ENCODE measurements at places on chromosomes 16 and 17. TPM values are rescaled to one million over a fixed set of nuclear protein-coding genes. Genes with fewer than 3 reads are reported as not detected.

The KRT33A gene
- not detected for total RNA-seq

The FASN gene
- total RNA-seq: 62.7 TPM

The PRSS21 gene
- total RNA-seq: not detected

The ASPA gene
- total RNA-seq: 0.54 TPM

The SCN4A gene
- total RNA-seq: 0.09 TPM

The CMTM2 gene
- total RNA-seq: not detected

The KRT32 gene
- not detected for total RNA-seq

The SCARF1 gene
- 3.4 TPM for total RNA-seq

The ALOX15 gene
- 0.27 TPM for total RNA-seq

GRCh38 chr17:42282478-42283080, 5.7 kb upstream of the STAT5A start:
- DNase-seq: no peak

GRCh38 chr17:51128076-51128475, 7.4 kb upstream of the SPAG9 start:
- DNase-seq: no peak

DNA sequence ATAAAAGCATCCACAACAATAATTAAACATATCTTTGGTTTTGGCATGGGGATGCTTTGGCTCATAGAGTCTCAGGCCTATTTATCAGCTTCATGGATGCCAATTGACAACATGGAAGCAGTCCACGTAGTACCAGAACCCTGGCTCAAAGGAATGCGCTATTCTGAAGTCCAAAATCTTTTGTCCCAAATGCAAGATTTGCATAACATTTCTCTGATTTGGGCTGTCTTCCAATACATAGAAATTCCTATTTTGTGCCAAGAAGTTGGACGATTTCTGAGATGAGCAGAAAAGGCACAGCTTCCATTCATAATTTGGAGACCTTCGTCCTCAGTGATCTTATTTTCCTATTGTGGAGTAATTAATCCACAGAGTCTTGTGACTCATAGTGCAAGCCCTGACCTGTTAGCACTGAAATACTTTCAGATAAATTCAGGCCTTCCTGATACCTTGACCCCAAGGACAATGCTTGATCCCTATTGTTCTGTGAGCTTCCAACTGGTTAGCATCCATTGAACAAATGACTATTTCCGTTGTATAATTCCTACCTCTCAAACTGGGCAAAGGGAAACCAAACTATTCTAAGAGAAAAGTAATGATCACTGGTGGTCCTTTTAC, 78.4 kb upstream of the CDH11 start:
- no peak for DNase-seq

- DNase-seq: no peak
These were observed 1.4 kb downstream of the SOST start for GRCh38 chr17:43757171-43757660.

GRCh38 chr17:49821916-49822315, 26.0 kb downstream of the TAC4 start:
- DNase-seq: no peak

- DNase-seq: no peak
These were observed 3.0 kb downstream of the ST6GALNAC2 start for GRCh38 chr17:76582660-76583059.

- no peak for DNase-seq
These were observed 7.7 kb downstream of the HSDL1 start for GRCh38 chr16:84137287-84137686.

DNA sequence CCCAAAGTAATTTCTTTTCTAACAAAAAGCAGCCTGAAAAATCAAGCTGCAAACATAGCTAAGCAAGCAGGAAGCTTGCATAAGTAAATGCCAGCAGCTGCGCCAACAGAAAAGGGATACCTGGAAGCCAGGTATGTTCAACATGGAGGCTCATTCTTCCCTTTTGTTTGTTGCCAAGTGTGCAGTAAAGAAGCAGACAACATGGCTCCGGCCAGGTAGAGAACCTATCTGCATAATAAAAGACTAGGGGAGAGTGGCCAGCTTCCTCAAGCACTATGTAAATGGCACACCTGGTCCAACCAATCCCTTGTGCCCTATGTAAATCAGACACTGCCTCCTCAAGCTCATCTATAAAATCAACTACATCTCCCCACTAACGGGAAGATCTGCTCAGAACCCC, 1407.0 kb downstream of the CDH11 start:
- no peak for DNase-seq

- DNase-seq: peak; percentile 90
These were observed 30.0 kb downstream of the TBCD start for GRCh38 chr17:82781894-82782274.

GRCh38 chr17:63552211-63552610, 1.9 kb downstream of the DCAF7 start:
- DNase-seq: no peak

- DNase-seq: no peak
These were observed 47.4 kb upstream of the JPH3 start for GRCh38 chr16:87554754-87555427.

GRCh38 chr17:12055889-12056288, 35.2 kb downstream of the MAP2K4 start:
- no peak for DNase-seq

DNA sequence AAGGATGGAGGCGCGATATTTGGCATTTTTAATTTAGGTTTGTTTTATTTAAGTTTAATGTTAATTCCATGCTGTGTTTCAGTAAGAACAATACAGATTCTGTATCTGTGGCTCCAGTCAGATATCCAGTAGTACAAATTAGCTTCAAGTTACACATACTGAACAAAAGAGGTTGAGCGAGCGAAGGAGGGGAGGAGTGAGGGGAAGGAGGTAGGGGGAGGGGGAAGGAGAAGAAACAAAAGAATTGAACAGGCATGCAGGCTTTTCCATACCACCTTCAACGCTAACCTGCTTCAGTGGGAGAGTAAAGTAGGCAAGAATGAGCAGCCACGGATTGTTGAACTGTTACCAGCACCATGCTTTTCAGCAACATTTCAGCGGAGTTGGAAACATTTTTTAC, 55.5 kb downstream of the YWHAE start:
- no peak for DNase-seq

DNA sequence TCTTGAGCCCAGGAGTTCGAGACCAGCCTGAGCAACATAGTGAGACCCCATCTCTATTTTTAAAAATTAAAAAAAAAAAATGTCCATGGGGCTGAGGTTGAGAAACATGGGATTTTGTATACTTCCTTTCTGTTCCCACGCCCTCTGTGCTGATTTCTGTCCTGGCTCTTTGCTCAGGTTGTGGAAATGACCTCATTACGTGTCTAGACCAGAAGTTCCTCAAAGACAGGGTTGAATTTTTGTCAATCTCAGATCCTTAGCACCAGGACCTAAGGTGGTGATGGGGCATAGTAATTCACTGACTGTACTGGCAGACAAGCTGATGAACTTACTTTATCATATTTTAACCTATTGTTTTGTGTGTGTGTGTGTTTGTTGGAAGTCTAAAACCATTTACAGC, 11.2 kb upstream of the HNF1B start:
- DNase-seq: no peak
